SJCRH30 (cell line): ENCODE measurements at places on chromosomes 4 and X. TPM values are rescaled to one million over a fixed set of nuclear protein-coding genes. Genes with fewer than 3 reads are reported as not detected.

DNA sequence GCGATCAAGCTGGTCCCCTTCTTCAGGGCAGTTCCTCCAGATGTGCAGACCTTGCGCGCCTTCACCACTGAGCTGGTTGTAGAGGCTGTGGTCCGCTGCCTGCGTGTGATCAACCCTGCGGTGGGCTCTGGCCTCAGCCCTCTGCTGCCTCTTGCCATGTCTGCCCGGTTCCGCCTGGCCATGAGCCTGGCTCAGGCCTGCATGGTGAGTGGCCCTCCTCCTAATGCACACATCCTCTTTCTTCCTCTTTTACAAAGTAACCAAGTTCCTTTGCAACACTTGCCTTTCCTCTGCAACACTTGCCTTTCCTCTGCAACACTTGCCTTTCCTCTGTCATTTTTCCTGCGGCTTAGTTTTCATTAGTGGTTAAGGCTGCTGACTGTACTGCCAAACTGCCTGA lies 1.8 kb downstream of the CCDC22 start:
- H3K4me3 ChIP-seq, result no peak overlapping the region
- H3K4me1 ChIP-seq, result no peaks in the 10 kb centered on the region
- no peak overlapping the region for H3K27ac ChIP-seq

DNA sequence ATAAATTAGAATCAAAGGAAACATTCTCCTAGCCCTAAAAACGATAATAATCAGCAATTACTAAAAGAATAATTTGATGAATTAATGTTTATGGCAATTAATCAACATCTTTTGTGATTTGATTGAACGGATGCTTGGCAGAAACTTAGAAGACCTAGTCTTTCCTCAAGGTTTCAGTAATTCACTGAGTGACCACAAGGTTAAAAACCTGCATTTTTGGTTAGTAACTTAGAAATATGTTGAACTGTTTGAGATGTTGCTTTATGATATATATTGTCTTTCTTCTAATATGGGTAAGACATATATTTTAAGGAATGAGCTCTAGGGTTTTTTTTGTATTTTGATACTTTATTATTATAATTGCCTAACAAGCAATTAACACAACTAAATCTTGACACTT lies 793.0 kb upstream of the NDST4 start:
- no peak overlapping the region for H3K27ac ChIP-seq
- no peaks in the 10 kb centered on the region for H3K36me3 ChIP-seq
- no peak overlapping the region for H3K4me3 ChIP-seq
- no peak for DNase-seq

GRCh38 chr4:22670956-22671355 lies 21.8 kb upstream of the GBA3 start:
- H3K4me3 ChIP-seq, result no peak overlapping the region
- peaks cover 6% of the 10 kb centered on the region; the same call in 1 of the 2 replicates for H3K4me1 ChIP-seq
- H3K36me3 ChIP-seq, result no peaks in the 10 kb centered on the region
- H3K27me3 ChIP-seq, result no peaks in the 10 kb centered on the region
- no peak for DNase-seq
- no peak overlapping the region for H3K27ac ChIP-seq

GRCh38 chr4:173910891-173911290 lies 372.6 kb downstream of the FBXO8 start:
- no peaks in the 10 kb centered on the region for H3K27me3 ChIP-seq
- H3K4me1 ChIP-seq, result no peaks in the 10 kb centered on the region
- no peak overlapping the region for H3K4me3 ChIP-seq
- no peaks in the 10 kb centered on the region for H3K36me3 ChIP-seq
- no peak overlapping the region for H3K27ac ChIP-seq

DNA sequence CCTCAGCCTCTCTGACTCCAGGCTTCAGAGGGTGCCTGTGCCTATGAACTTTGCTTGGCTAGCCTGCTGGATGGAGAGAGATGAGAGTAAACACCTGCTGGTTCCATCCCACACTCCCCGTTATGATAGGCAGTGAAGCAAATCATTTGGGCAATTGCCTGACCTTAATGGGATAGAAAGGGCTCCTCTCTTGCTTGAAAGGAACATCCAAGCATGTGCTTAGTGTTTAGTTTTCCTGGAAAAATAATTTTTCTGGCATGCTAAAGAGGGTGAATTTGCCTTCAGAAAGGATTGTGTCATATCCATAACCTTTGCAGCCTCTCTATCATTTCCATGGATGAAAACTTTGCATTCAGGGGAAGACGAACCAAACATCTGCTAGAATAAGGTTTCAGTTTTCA lies 10.8 kb downstream of the PLAC1 start:
- H3K4me1 ChIP-seq, result no peaks in the 10 kb centered on the region
- DNase-seq, result no peak
- H3K27ac ChIP-seq, result no peak overlapping the region

DNA sequence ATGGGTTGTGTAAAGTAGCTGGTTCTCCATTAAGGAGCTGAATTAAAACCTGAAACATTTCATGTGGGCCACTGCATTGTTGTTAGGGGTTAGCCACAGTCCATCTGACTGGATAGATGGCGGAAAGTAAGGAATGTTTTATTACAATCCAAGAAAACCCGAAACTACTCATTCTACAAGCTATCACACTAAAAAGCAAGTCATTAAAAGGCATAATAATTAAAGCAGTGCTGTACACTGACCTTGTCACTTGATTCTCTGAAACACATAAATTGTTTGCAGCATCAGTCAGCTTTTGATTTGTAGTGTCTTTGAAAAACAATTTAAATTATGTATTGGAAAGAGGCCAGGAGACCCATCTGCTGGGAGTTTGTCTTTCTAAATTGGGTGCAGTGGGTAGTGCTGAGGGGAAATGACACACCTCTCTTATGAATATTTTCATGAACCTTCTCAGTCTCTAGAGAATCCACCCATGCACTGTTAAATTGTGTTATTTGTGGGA lies 75.7 kb upstream of the ANK2 start:
- peaks cover 3% of the 10 kb centered on the region for H3K36me3 ChIP-seq
- H3K4me3 ChIP-seq, result no peak overlapping the region
- H3K27ac ChIP-seq, result no peak overlapping the region

- DNase-seq, result no peak
- no peaks in the 10 kb centered on the region for H3K4me1 ChIP-seq
- H3K27me3 ChIP-seq, result no peaks in the 10 kb centered on the region
- H3K27ac ChIP-seq, result no peak overlapping the region
- H3K36me3 ChIP-seq, result no peaks in the 10 kb centered on the region
Measured at GRCh38 chrX:62931625-62932024, 419.5 kb downstream of the SPIN4 start.

DNA sequence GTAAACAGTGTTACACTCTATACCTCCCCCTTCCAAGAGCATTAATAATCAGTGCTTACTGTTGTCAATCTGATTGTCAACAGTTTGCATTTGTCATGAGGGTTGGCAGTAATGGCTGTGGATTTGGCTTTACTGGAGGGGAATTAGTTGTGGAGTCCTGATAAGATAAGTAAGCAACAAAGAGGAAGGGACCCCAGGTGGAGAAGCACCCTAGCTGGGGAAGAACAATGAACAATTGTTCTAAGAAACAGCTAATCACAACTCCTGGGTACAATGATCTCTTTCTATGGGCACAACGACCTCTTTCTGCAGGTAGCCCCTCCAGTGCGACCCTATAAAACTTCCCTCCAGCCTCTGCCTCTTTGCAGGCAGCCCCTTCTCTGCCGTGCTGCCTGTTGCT lies 53.2 kb upstream of the CDKN2AIP start:
- no peak overlapping the region for H3K4me3 ChIP-seq
- H3K27ac ChIP-seq, result no peak overlapping the region
- H3K36me3 ChIP-seq, result no peaks in the 10 kb centered on the region
- H3K27me3 ChIP-seq, result no peaks in the 10 kb centered on the region

- DNase-seq, result peak; percentile 68
- H3K4me1 ChIP-seq, result peaks cover 30% of the 10 kb centered on the region
- no peaks in the 10 kb centered on the region for H3K27me3 ChIP-seq
Measured at GRCh38 chrX:118211891-118212816, 95.5 kb upstream of the KLHL13 start.

DNA sequence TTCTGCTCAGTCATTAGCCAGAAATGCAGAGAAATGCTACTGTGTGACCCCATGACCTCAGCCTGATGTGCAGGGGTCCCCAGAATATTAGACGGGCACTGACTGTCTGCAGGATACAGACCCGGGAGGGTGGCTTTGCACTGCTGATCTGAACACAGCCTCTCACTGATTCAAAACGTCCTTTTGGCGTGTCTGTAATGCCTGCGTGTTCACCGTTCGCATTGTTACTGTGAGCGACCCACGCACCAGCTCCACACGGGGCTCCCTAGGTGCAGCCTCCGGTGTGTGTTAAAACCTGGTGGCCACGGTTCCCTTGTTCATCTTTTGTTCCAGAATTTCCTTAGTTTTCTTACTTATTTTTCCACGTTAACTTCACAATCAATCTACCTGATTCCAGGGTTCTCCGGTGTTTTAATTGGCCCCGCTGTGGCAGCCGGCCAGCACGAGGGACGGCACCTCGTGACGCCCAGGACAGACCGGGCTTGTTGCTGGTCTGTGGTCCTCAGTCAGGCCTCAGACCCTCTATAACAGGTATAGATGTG lies 32.0 kb upstream of the SPON2 start:
- H3K27me3 ChIP-seq, result no peaks in the 10 kb centered on the region
- H3K4me3 ChIP-seq, result no peak overlapping the region
- H3K27ac ChIP-seq, result no peak overlapping the region
- peaks cover 49% of the 10 kb centered on the region for H3K4me1 ChIP-seq

DNA sequence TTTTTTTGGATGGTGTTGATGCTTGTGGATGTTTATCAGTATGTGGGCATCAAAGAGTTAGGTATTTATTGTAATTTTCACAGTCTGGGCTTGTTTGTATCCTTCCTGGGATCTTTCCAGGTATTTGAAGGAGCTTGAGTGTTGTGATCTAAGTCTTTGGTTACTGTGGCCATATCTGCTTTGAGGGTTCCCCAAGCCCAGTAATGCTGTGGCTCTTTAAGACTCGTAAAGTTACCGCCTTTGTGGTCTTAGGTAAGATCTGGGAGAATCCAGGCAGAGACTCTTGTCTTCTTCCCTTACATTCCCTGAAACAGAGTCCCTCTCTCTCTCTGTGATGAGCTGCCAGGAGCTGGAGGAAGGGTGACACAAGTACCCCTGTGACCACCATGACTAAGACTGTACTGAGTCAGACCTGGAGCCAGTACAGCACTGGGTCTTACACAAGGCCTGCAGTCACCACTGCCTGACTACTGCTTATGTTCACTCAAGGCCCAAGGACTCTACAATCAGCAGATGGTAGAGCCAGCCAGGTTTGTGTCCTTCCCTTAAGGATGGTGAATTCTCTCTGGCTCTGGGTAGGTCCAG lies 62.2 kb downstream of the FMR1NB start:
- no peak overlapping the region for H3K4me3 ChIP-seq
- no peaks in the 10 kb centered on the region for H3K27me3 ChIP-seq
- no peaks in the 10 kb centered on the region for H3K4me1 ChIP-seq
- no peak overlapping the region for H3K27ac ChIP-seq

DNA sequence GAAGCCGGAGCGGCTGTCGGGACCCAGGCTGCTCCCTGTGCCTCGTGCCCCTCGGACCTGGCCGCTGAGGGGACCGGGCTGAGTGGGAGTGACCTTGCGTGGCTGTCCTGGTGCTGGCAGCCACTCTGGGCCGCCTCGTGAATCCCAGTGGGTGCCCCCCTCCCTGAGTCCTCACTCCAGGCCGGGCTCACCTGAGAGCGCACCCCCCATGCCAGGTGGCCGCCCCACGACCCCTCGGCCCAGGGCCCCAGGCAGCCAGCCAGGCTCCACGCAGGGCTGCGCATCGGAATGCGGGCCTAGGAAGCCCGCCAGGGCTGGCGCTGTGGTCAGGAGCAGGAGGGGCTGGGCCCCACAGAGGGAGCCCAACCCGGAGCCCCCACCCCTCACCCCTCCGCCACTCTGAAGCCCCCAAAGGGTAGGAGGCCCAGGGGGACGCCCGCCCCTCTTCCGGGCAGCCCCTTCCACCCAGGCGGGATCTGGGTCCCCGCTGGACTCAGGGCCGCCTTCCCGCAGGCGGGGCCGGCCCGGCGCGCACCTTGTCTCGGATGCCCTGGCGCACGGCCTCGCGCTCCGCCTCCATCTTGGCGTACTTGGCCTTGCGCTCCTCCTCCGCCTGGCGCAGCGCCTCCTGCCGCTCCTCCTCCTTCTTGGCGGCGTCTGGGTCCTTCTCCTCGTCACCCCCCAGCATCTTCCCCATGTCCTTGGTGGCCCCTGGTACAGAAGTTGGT lies 33.9 kb downstream of the CPLX1 start:
- H3K4me3 ChIP-seq, result no peak overlapping the region
- H3K27me3 ChIP-seq, result no peaks in the 10 kb centered on the region
- H3K36me3 ChIP-seq, result no peaks in the 10 kb centered on the region
- H3K4me1 ChIP-seq, result peaks cover 5% of the 10 kb centered on the region
- DNase-seq, result no peak

- DNase-seq, result no peak
- no peaks in the 10 kb centered on the region for H3K27me3 ChIP-seq
- no peaks in the 10 kb centered on the region for H3K36me3 ChIP-seq
- no peaks in the 10 kb centered on the region for H3K4me1 ChIP-seq
- H3K27ac ChIP-seq, result no peak overlapping the region
- H3K4me3 ChIP-seq, result no peak overlapping the region
Measured at GRCh38 chr4:62797221-62797620, 1597.1 kb downstream of the ADGRL3 start.

GRCh38 chrX:20712811-20713210 lies 446.1 kb upstream of the RPS6KA3 start:
- H3K27ac ChIP-seq, result no peak overlapping the region
- H3K4me1 ChIP-seq, result no peaks in the 10 kb centered on the region
- no peak for DNase-seq
- no peaks in the 10 kb centered on the region for H3K27me3 ChIP-seq

- H3K4me1 ChIP-seq, result peaks cover 3% of the 10 kb centered on the region; the same call in 1 of the 2 replicates
- H3K36me3 ChIP-seq, result peaks cover 27% of the 10 kb centered on the region
- no peaks in the 10 kb centered on the region for H3K27me3 ChIP-seq
Measured at GRCh38 chr4:84937381-84937977, 29.0 kb downstream of the WDFY3 start.

GRCh38 chr4:45453258-45453853 lies 670.5 kb downstream of the GABRG1 start:
- no peaks in the 10 kb centered on the region for H3K36me3 ChIP-seq
- H3K27me3 ChIP-seq, result no peaks in the 10 kb centered on the region
- H3K4me1 ChIP-seq, result no peaks in the 10 kb centered on the region
- DNase-seq, result peak; percentile 18
- no peak overlapping the region for H3K27ac ChIP-seq
- no peak overlapping the region for H3K4me3 ChIP-seq

- no peaks in the 10 kb centered on the region for H3K4me1 ChIP-seq
- H3K4me3 ChIP-seq, result no peak overlapping the region
- no peaks in the 10 kb centered on the region for H3K36me3 ChIP-seq
- DNase-seq, result no peak
- no peak overlapping the region for H3K27ac ChIP-seq
Measured at GRCh38 chr4:118318931-118319330, 33.9 kb downstream of the PRSS12 start.

- H3K27me3 ChIP-seq, result no peaks in the 10 kb centered on the region
- no peak for DNase-seq
- H3K4me3 ChIP-seq, result no peak overlapping the region
- no peak overlapping the region for H3K27ac ChIP-seq
Measured at GRCh38 chr4:93983140-93983539, 154.6 kb downstream of the ATOH1 start.

The EVC2 gene
- total RNA-seq, result 9.5 and 9.9 TPM in 2 replicates

The SMIM31 gene
- total RNA-seq, result not detected in 2 replicates

The SH2D1A gene
- total RNA-seq, result not detected in 2 replicates

The SSX3 gene
- total RNA-seq, result not detected in 2 replicates

The RPS6KA6 gene
- 7.7 and 7.9 TPM in 2 replicates for total RNA-seq
